Vagina (tissue), 2 donors: ENCODE measurements at places on chromosomes 4 and X.

- H3K4me3 ChIP-seq, result no peak overlapping the region
- H3K4me1 ChIP-seq, result no peaks in the 10 kb centered on the region
- H3K36me3 ChIP-seq, result no peaks in the 10 kb centered on the region
- DNase-seq, result no peak
Measured at GRCh38 chrX:41133551-41133950, 48.3 kb downstream of the USP9X start.

- H3K4me1 ChIP-seq, result no peaks in the 10 kb centered on the region
- H3K27me3 ChIP-seq, result no peaks in the 10 kb centered on the region
- H3K4me3 ChIP-seq, result no peak overlapping the region
Measured at GRCh38 chrX:36721990-36722389, 286.2 kb upstream of the FAM47C start.

- H3K36me3 ChIP-seq, result no peaks in the 10 kb centered on the region
- peak within 1 kb of the TSS; percentile 82 for H3K27ac ChIP-seq
- no peaks in the 10 kb centered on the region for H3K4me1 ChIP-seq
- peak within 1 kb of the TSS; percentile 62 for H3K4me3 ChIP-seq
- no peak for DNase-seq
Measured at GRCh38 chr4:88697588-88698329, at the start of gene NAP1L5. NAP1L5 (minus strand) TSS chr4:88697829; CDS start chr4:88697754, 75 bp downstream.

DNA sequence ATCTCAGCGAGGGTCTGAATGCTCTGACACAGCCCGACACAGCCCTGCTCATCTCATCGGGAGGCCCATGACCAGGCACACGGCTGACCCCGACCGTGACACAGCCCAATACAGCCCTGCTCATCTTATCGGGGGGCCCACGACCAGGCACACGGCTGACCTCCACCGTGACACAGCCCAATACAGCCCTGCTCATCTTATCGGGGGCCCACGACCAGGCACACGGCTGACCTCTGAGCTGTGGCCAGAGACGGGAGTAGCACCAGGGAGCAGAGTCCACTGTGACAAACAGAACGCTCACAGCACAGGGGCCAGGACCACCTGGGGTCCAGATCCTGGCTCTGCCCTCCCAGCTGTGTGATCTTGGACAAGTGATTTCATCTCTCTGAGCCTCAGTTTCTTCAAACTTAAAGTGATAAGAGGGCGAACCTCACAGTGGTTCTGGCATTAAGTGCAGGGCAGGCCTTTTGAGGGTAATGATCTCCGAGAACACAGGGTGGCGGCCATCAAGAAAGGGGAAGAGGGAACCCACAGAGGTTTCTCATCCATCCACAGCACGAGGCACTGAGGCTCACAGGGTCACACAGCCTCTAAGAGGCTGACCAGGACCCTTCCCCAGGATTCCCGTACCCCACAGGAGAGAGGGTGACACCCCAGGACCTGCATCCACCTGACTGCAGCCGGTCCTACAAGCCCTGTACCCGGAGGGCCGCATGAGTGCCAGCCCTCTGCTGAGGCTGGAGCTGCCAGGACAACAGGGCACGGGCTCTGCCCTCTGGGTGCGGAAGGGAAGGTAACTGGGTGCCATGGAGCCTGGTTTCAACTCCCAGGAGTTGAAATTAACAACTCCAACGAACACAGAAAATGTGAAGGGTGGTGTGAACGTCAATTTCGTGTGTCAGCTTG lies 60.1 kb downstream of the WFS1 start:
- no peaks in the 10 kb centered on the region for H3K36me3 ChIP-seq
- H3K4me1 ChIP-seq, result peaks cover 11% of the 10 kb centered on the region
- no peak for DNase-seq
- no peak overlapping the region for H3K4me3 ChIP-seq
- H3K27me3 ChIP-seq, result no peaks in the 10 kb centered on the region

DNA sequence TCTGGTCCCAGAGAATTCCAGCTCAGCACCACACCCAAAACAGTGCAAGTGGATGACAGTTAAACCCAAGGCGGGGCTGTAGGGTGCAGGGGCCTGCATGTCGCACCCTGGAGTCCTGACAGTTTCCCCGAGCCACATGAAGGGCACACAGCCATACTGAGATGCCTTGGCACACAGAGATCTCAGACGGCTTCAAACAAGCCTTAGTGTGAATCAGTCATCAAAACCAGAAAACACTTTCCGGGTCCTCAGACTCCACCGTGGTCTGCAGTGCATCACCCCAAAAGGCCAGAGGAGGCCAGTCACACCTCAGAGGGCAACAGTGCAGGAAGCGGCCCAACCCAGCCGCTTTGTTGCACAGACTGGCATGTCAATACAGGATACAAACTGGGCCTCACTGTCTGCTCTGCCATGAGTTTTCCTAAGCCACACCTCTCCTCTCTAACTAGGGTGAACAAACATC lies 64.6 kb upstream of the ENPP6 start:
- no peak for DNase-seq
- no peak overlapping the region for H3K27ac ChIP-seq
- no peaks in the 10 kb centered on the region for H3K36me3 ChIP-seq
- H3K4me1 ChIP-seq, result peaks cover 14% of the 10 kb centered on the region
- no peaks in the 10 kb centered on the region for H3K27me3 ChIP-seq

DNA sequence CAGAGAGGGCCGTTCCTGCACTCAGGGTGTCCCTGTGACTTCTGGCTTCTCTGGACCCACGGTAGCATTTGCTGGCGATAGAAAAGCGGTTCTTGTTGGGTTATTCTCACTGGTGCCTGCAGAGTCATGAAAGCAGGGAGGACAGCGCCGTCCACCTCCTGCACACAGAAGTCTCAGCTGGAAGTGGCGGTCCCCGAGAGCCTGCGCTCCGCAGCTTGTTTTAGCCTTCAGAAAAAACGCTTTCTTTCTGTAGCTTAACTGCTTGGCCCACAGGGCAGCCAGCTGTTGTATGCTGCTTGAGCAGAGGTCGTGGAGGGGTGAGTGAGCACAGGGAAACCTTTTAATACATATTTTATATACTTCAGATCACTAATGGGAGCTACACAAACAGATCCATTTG lies 400.7 kb upstream of the FAT1 start:
- H3K27me3 ChIP-seq, result no peaks in the 10 kb centered on the region
- H3K4me3 ChIP-seq, result no peak overlapping the region
- no peaks in the 10 kb centered on the region for H3K36me3 ChIP-seq
- H3K4me1 ChIP-seq, result no peaks in the 10 kb centered on the region

DNA sequence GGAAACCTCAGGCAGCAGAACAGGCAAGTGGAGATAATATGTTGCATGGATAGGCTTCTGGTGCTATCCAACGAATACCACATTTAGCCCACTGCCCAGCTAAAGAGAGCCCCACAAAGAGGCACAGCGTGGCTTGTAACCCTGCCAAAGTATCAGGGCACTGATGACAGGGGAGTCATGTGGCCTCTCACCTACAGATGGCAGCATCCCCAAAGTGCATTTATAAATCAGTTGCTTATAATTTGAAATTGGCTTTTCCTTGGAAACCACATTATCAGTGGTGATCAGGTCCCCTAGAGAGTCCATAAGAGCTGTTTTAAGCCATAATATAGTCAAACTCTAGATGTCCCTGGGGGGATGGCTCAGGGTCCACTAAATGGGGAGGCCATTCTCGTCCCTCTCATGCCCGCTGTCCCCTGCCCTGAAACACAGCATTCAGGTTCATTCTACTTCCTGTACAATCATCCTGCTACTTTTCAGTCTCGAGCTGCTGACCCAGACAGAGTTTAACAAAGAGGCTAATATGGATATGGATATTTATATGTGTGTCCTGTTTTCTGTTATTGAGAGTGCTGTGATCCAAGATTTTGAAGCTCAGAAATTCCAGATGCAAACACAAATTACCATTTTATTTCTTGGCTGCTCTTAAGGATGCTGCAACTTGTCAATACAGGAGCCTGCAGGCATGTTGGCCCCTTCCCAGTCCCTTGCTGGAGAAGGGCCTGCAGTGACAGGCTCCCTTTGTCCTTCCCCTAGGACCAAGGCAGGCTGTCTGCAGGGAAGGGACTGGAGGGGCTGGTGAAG lies 28.5 kb downstream of the SRPX start:
- H3K4me3 ChIP-seq, result no peak overlapping the region
- no peaks in the 10 kb centered on the region for H3K27me3 ChIP-seq
- no peak for DNase-seq
- no peaks in the 10 kb centered on the region for H3K4me1 ChIP-seq

DNA sequence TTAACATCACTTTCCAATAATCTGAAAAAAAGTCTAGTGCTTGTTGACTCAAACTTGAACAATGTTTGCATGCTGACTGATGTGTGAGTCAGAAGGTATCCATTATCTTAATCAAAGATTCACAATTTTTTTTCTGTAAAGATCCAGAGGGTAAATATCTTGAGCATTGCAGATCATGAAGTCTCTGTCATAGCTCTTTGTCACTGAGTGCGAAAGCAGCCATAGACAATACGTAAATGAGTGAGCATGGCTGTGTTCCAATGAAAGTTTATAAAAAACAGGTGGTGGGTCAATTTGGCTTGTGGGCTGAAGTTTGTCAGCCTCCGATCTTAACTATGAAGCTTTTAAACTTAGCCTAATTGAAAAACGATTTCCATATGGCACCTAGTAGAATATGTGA lies 37.7 kb downstream of the NHS start:
- no peaks in the 10 kb centered on the region for H3K27me3 ChIP-seq
- no peak overlapping the region for H3K27ac ChIP-seq
- peaks cover 12% of the 10 kb centered on the region for H3K4me1 ChIP-seq
- no peak overlapping the region for H3K4me3 ChIP-seq
- DNase-seq, result no peak

GRCh38 chr4:132548463-132548862 lies 600.6 kb upstream of the PCDH10 start:
- H3K27me3 ChIP-seq, result no peaks in the 10 kb centered on the region
- no peak overlapping the region for H3K4me3 ChIP-seq
- no peak for DNase-seq
- H3K36me3 ChIP-seq, result no peaks in the 10 kb centered on the region

DNA sequence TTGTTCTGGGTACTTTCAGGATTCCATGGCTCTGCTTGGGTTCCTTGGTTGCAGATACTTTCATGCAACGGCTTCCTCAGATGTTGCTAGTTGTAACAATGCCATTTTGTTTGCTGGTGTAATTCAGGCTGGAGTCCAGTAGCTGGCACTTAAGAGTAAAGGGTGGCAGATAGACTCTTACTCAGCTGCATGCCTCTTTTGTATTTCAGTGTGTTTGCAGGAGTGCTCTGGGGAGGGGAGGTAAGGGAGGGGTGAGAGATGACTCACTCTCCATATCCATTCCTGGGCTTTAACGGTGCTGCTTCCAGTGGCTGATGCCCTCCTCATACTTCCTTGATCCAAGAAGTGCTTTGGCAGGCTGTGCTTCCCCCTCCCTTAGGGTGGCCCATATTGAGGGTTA lies 155.2 kb downstream of the ZNF330 start:
- no peaks in the 10 kb centered on the region for H3K4me1 ChIP-seq
- H3K4me3 ChIP-seq, result no peak overlapping the region
- DNase-seq, result no peak

DNA sequence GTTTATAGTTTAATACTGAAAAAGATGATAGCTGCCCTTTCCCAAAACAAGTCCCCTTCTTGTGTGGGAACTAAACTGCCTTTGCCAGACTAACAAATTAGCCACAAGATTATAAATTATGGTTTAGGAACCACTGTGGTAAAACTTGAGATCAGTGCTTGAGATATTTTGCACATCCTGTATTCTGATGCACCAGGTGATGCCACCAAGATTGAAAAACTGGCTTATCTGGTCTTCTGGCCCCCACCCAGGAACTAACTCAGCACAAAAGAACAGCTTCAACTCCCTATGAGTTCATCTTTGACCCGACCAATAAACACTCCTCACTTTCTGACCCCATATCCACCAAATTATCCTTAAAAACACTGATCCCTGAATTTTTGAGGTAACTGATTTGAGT lies 36.7 kb upstream of the EFNB1 start:
- no peaks in the 10 kb centered on the region for H3K4me1 ChIP-seq
- no peaks in the 10 kb centered on the region for H3K36me3 ChIP-seq
- no peak for DNase-seq
- no peak overlapping the region for H3K27ac ChIP-seq
- no peaks in the 10 kb centered on the region for H3K27me3 ChIP-seq

- no peaks in the 10 kb centered on the region for H3K27me3 ChIP-seq
- no peak overlapping the region for H3K27ac ChIP-seq
- no peaks in the 10 kb centered on the region for H3K36me3 ChIP-seq
- DNase-seq, result no peak
- no peak overlapping the region for H3K4me3 ChIP-seq
Measured at GRCh38 chr4:25299476-25300203, 12.9 kb upstream of the ZCCHC4 start.

GRCh38 chr4:95318483-95318882 lies 230.3 kb downstream of the UNC5C start:
- H3K4me1 ChIP-seq, result no peaks in the 10 kb centered on the region
- H3K27me3 ChIP-seq, result no peaks in the 10 kb centered on the region
- H3K36me3 ChIP-seq, result no peaks in the 10 kb centered on the region
- no peak overlapping the region for H3K27ac ChIP-seq
- H3K4me3 ChIP-seq, result no peak overlapping the region
- DNase-seq, result no peak

DNA sequence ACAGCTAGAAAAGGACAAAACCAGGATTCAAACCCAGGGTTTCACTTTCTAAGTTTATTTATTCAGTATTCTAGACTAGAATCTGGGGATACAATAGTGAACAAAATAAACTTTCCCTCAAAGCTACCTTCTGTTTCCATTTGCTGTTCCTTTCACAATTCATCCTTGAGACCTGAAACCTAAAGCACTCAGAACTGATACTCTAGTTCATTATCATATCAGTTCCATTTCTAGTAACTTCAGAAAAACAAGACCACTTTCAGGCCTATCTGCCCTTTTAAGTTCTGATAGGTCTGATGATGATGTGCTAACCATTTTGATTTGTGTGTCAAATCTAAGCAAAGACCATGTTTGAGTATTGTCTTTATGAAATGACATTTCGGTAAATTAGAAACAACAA lies 7.8 kb upstream of the XK start:
- H3K27me3 ChIP-seq, result peaks cover 3% of the 10 kb centered on the region
- H3K4me3 ChIP-seq, result no peak overlapping the region
- no peak for DNase-seq

- H3K36me3 ChIP-seq, result no peaks in the 10 kb centered on the region
- no peaks in the 10 kb centered on the region for H3K4me1 ChIP-seq
- DNase-seq, result peak; percentile 81
- H3K4me3 ChIP-seq, result no peak overlapping the region
Measured at GRCh38 chr4:2095236-2096072, 36.3 kb downstream of the NAT8L start.

GRCh38 chr4:119477412-119478053 lies 151.1 kb downstream of the PDE5A start:
- no peak for DNase-seq
- no peaks in the 10 kb centered on the region for H3K27me3 ChIP-seq
- no peaks in the 10 kb centered on the region for H3K4me1 ChIP-seq
- no peaks in the 10 kb centered on the region for H3K36me3 ChIP-seq
- no peak overlapping the region for H3K27ac ChIP-seq

DNA sequence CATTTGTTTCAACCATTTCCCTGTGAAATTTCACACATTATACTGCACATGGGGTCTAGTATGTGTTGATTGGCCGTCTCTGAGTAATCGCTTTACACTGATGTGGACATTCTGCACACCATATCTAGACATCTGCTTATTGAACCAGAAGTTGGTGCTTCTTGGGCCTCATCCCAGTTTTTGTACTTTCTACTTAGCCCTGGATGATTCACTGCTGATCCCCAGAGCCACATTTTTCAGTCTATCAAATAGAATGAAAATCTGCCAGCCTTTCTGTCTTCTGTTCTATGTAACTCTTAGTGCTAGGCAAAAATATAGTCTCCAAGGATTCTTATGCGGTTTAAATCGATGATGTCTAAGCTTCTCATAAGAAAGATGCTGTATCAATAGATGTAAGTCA lies 40.5 kb upstream of the RELL1 start:
- no peaks in the 10 kb centered on the region for H3K36me3 ChIP-seq
- no peaks in the 10 kb centered on the region for H3K27me3 ChIP-seq
- H3K27ac ChIP-seq, result no peak overlapping the region
- DNase-seq, result no peak
